ENCODE measurements at places on chromosomes 4 and X.

DNA sequence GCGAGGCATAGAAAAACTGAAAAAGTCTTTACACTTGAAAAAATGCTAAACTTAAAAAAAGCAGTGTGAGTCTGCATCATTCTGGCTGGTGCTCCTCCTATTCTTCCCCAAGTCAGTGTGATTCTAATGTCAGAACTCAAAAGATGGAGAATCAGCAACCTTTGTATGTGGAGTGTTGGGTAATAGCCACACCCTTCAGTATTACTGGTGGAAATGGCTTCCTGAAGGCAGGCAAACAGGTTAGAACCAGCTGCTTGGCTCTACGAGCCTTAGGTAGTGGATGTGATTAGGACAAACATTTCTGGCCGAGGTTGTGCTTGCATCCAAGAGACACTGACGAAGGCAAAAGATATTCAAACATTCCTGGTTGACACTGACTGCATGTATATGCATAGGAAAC, 353.4 kb upstream of the TACR3 start:
- no peak for DNase-seq

- DNase-seq: no peak
Observed at GRCh38 chr4:185755451-185755850, 56.5 kb downstream of the SORBS2 start.

DNA sequence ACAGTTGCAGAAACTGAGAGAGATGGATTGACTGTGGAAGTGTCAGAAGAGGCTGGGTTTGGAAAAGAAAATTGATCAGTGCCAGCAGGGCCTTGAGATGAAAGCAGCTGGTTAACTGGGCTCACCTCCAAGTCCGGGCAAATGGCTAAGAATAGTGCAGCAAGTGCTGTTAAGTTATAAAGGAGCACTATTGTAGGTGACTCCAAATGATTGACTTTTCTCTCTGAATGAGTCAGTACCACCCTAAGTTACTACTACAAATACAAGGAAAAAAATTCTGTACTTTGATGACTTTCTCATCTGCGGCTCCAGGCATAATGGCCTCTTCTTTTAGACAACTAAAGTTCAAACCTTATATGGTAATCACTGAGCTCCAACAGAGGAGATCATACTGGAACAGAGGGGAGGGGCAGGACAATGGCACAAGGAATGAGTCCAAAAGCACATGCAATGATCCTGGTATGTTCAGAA, 733.4 kb upstream of the INTU start:
- DNase-seq: no peak

DNA sequence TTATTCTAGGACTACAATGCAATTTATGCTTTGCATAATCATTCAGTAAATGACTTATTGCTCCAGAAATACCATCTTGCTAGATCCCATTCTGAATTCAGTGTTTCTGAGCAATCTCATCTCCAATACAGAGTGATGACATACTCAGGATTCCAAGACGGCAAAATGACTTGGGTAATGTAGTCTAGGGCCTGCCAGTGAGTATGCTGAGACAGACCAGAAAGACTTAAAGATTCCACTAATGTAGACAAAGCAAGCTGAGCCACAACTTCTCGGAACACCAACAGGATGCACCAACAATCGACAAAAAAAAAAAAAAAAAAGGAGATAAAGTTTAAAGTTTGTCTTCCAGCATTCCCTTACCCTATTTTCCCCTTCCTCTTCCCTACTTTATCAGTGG, 919 bp upstream of the SEC24B start:
- DNase-seq: no peak

DNA sequence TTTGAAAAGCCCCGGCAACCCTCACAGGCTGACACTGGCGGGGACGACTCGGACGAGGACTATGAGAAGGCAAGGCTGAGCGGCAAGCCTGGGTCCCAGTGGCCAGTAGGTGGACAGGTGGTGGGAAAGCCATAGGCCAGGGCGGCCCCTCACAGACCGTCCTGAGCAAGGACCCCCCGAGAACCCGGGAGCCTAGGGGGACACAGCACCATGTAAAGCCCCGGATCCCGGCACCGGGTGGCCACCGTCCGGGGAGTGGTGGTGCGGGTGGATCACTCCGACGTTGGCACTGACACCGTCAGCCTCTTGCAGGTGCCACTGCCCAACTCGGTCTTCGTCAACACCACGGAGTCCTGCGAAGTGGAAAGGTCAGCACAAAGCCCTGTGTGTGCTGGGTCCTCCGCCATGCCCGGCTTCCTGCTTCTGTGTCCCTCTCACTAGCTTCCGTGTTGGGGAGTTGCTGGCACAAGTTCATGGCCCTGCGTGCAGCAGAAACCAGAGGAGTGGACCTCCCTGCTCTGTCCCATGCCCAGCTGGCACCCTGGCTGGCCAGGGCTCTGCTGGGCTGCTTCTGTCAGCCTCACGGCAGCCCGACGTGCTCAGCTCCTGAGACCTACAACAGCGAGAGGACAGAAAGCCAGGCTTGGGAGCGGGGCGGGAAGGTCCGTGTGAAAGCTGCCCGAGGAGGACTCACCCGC, 11.9 kb upstream of the ADD1 start:
- DNase-seq: no peak

GRCh38 chr4:140237616-140238350, 83.8 kb upstream of the MAML3 start:
- DNase-seq: no peak

- no peak for DNase-seq
Observed at GRCh38 chrX:120136840-120137239, 21.1 kb upstream of the RHOXF1 start.

Measured in stimulated activated CD4-positive, alpha-beta T cell treated with anti-CD3 and anti-CD28 coated beads, TNF-alpha, amount 100 ng/mL, for 48 hours (primary cell).